ENCODE measurements at places on chromosomes 11 and 22. TPM values are rescaled to one million over a fixed set of nuclear protein-coding genes. Genes with fewer than 3 reads are reported as not detected.

The DEPDC7 gene
- total RNA-seq = not detected

The RAB38 gene
- total RNA-seq = 0.56 TPM

The OR52I1 gene
- total RNA-seq = not detected

The ELP4 gene
- 16.9 TPM for total RNA-seq

The CCDC88B gene
- total RNA-seq = 19.0 TPM

The OR5B12 gene
- total RNA-seq = not detected

The SPINDOC gene
- 14.8 TPM for total RNA-seq

The SLN gene
- total RNA-seq = not detected

The SNX15 gene
- 22.7 TPM for total RNA-seq

The UPB1 gene
- total RNA-seq = 1.5 TPM

The CALCA gene
- total RNA-seq = 3.1 TPM

The ZNF215 gene
- total RNA-seq = 1.8 TPM

The HNRNPUL2 gene
- total RNA-seq = 41.8 TPM

The TTC28 gene
- 170 TPM for total RNA-seq

The MFNG gene
- 18.1 TPM for total RNA-seq

The GGTLC3 gene
- total RNA-seq = not detected

The SLC7A4 gene
- not detected for total RNA-seq

The CASTOR1 gene
- total RNA-seq = 7.5 TPM

The SERHL2 gene
- total RNA-seq = 1.9 TPM

The RIC8A gene
- total RNA-seq = 79.4 TPM

The CEND1 gene
- total RNA-seq = not detected

The EMID1 gene
- total RNA-seq = 0.27 TPM

The NTM gene
- total RNA-seq = not detected

The DBX1 gene
- not detected for total RNA-seq

The SLC22A9 gene
- not detected for total RNA-seq

The DEAF1 gene
- total RNA-seq = 67.0 TPM

The SEC14L2 gene
- 18.3 TPM for total RNA-seq

The CCDC188 gene
- total RNA-seq = not detected

The MS4A6E gene
- not detected for total RNA-seq

Data from thoracic aorta (tissue), 2 donors.